Activated gamma-delta T cell treated with anti-CD3 and anti-CD28 coated beads, Interleukin-2, amount 50 U/mL, for 16 hours (primary cell): ENCODE measurements at places on chromosomes 7 and 10.

GRCh38 chr10:98758463-98758862 lies 311.7 kb upstream of the HPS1 start:
- DNase-seq: no peak

GRCh38 chr10:76251841-76252671 lies 820.6 kb downstream of the LRMDA start:
- no peak for DNase-seq

DNA sequence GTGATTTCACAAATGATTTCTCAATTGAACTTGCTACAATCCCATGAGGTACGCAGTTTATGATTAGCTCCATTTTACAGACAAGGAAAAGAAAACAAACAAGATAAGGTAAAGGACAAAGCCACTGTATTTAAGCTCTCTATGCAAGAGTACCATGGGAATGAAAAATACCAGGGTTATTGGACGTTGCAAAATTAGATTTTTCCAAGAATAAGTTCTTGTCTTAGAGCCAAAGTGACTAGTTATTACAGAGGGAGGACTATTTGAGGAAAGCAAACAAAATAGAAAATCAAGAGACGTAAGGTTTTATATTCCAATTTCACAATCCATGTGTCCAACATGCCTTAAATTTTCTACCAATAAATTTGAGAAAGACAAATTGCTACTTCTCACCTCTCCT lies 97.9 kb upstream of the PTN start:
- no peak for DNase-seq

DNA sequence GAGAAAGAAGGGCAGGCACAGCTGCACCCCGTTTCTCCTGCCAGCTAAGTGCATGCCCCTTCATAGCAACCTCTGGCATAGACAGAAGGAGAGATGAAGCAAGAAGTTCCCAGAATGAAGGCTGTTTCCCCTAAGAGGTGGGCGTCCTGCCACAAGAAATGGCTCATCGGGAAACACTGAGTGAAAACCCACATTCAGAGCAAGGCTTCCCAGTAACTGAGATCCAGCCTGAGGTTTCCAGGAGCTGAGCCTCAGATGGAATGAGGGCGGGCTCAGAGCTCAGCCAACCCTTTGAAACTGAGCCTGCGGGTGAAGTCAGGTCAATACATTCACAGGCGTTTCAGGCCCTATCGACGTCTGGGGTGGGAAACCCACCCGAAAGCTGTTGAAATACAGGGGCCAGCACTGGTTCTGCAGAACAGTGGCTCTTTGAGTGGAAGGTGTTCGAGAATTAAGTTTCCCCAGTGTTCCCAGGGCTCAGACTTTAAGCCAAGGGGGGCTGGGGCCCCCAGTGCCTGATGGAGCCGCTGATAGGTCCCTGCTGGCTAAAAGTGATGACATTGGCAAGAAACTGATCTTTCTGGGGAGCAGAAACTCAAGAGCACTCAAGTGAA lies 510.2 kb downstream of the RPS24 start:
- no peak for DNase-seq

- no peak for DNase-seq
Measured at GRCh38 chr7:140889645-140890044, 35.1 kb downstream of the BRAF start.

GRCh38 chr7:20561466-20561865 lies 54.0 kb upstream of the ABCB5 start:
- DNase-seq: no peak

DNA sequence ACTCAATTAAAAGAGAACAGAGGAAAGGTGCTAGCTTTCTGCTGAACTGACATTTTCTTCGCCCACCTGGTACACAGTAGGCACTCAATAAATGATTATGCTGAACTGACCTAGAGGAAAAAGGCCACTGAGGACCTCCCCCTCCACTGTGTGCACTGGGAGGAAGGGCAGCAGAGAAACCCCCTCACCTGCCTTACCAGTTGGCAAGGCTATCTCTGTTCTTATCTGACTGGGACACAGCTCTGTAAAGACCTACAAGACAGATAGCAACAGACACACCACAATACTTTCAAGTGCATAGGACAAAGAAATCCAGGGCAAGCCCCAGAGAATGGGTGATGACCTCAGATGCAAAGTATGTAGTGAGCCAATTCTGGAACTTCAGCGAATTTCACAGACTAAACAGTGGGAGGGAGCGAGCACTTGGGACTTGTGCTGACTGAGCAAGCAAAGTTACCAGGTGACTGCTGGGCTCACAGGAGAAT lies 30.4 kb downstream of the PDLIM1 start:
- no peak for DNase-seq

- DNase-seq: no peak
Measured at GRCh38 chr10:60777696-60778213, 523 bp upstream of the CDK1 start.

DNA sequence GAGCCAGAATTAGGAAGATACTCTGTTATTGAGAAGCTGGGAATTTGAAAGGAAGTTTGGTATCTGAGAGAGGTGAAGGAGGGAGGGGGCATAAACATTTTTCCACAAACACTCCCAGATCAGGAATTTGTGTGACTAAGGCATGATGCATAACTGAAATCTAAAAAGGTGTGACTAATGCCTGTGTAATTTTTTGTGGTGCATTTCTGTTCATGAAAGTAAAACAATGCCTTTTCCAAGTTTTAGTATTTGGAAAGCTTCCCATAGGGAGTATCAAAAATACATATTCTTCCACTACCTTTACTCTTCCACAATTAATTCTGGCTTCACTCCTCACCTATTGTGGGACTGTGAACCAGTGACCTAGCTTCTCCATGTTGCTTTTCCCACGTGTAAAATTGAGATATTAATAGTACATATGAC lies 56.4 kb upstream of the CAV2 start:
- no peak for DNase-seq

DNA sequence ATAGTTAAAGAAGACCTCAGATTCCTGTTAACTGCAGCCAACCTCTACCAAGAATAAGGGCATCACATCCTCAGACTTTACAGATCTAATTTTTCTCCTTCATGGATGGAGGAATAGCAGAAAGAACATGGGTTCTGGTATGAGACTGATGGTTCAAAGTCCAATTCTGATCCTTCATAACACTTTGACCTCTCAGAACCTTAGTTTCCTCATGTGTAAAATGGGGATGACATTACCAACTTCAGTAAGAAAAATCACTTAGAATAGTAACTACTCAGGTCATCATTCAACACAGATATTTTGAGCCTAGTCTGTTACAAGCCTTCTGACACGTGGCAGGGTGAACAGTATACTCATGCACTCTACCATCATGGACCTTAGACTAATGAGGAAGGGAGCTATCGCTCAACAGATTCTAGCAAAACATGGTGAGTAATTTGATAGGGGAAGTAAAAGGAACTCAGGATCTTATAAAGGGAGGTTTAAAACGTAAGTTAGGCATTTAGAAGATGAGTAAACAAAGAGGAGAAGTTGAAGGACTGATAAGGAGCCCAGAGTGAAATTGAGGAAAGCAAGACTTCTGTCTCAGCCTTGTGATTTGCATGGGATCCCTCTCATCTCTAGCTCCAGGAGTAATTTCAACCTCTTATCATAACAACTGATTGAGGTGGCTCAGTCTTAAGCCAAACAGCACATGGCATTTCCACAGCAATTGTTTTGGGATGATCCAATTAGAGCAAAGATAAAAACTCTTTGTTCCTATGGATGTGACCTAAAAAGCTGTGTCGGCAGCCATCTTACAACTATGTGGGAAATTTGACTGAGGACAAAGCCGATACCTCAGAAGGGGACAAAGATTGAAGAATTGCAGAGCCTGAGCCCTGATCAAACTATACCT lies 69.2 kb upstream of the TCF7L2 start:
- no peak for DNase-seq

DNA sequence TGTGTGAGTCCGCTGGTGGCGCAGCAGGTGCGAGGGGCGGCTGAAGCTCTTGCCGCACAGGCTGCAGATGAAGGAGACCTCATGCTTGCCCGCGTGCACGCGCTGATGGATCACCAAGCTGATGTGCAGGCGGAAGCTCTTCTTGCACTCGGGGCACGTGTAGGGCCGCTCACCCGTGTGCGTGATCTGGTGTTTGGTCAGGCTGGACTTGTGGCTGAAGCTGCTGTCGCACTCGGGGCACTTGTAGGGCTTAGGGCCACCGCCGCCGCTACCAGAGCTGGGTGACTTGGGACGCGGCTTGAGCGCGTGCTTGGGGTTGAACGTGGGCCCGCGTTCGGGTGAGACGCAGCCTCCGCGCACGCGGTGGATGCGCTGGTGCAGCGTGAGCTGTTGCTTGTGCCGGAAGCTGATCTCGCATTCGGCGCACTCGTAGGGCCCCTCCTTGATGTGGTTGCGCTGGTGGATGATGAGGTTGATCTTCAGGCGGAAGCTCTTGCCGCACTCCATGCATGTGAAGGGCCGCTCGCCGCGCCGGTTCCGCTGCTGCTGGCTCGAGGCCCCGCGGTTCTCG lies 28.7 kb downstream of the ZNF777 start:
- DNase-seq: no peak

DNA sequence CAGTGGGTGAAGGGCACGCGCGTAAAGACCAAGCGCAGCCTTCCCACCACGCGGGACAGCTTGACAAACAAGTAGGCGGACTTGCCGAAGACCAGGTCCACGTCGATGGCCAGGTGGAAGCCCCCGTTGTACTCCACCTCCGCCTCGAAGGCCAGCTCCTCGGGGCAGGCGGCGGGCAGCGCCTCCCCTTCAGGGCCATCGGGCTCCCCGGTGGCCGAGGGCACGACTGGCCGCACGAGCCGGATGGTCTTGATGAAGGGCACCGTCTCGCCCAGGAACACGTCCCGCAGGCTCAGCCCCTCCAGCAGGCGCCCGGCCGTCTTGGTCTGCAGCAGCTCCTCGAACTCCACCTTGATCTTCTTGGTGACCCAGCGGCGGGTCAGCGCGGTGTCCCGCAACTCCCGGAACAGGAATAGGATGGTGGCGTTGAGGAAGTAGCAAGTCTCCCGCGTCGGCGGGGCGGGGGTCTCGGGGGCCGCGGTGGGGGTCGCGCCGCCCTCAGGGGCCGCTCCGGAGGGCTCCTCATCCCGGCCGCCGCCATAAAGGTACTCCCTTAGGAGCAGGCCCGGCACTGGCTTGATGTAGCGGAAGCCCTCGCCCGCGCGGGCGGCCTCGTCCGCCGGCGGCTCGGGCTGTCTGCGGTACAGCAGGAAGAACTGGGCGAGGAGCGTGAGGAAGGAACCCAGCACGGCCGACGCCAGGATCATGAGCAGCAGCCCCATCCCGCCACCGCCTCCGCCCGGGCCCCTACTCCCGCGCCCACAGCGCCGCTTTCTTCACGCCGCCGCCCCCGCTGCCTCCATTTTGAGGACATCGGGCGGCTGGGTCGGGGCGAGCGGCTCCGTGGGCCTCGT lies 507 bp downstream of the PDZD8 start:
- DNase-seq: no peak

DNA sequence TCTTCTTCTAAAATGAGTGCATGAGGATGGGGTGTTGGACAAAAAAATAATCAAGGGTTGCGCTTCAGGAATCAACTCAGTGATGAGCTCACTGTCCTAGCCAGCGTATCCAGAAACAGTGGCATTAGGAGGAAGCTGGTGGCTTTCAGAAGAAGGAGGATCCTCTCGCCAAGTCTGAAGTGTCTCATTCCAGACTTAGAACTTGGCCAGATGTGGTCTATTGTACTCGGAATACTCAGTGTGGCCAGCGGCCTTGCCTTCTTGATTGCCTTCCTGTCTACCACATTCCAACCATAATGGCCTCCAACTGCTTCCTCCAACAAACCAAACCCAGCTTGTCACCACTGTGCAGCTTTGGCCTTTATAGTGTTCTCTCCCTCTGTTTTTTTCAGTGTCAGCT lies 732.4 kb downstream of the KCNMA1 start:
- DNase-seq: no peak

GRCh38 chr10:114195079-114195478 lies 15.9 kb downstream of the TDRD1 start:
- DNase-seq: no peak

DNA sequence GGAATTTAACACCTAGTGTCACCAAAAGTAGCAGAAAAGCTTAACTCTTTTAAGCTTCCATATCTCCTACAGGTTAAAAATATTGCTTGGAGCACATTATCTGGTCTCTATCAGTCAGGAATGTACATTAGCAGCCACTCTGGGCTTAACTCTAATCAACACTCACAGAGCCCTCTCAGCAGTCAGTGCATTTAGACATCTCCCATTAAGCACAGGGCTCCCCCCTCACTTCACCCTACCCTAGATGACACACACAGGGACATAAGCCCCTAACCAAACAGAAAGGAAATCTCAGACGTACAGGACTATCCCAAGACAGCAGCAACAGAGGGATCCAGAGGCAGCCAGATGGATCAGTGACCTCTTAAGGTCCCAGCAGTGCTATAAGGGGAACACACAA lies 26.4 kb downstream of the FBXW4 start:
- DNase-seq: no peak

GRCh38 chr7:114418117-114418516 lies 3.5 kb downstream of the FOXP2 start:
- no peak for DNase-seq
